ENCODE measurements at places on chromosomes 2 and 18.

DNA sequence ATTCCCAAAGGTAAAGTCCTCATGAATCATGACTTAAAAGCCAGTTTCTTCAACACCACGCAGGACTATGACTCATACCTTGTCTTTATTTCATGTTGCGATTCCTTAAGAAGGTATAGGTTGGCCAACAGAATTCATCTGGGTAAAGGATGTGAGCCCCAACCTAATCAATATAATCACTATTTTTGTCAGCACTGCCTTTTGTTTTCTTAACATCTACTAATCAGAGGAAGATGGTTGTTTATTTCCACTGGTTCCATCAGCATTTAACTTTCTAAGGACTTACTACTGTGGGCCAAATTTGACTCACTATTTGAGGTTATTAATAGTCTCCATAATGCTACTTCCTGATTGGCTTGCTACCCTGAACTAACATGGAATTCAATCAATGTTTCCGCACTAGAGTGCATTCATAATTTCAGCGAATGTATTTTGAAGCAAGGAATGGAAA, 78.6 kb downstream of the SCG2 start:
- no peak for DNase-seq

DNA sequence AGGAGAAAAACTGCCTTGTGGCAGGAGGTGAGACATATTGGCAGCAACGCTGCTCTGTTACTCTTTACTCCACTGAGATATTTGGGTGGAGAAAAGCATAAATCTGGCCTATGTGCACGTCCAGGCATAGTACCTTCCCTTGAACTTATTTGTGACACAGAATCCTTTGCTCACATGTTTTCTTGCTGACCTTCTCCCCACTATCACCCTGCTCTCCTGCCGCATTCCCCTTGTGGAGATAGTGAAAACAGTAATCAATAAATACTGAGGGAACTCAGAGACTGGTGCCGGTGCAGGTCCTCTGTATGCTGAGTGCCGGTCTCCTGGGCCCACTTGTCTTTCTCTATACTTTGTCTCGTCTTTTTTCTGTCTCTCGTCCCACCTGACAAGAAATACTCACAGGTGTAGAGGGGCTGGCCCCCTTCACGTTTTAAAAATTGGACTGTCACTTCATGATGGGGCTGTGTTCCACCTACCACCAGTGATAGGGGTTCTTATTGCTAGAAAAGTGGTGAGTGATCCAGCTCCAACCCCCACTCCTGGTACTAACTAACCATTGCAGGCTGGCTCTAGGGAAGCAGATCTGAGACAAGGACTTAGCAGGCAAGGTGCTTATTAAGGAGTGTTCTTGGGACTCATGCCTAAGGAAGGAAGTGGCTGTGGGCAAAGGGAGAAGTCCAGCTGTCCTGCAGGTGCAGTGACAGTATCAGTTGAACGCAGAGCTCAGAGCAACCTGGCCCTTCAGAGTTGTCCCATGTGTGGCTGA, 51.7 kb downstream of the LONRF2 start:
- DNase-seq = no peak

DNA sequence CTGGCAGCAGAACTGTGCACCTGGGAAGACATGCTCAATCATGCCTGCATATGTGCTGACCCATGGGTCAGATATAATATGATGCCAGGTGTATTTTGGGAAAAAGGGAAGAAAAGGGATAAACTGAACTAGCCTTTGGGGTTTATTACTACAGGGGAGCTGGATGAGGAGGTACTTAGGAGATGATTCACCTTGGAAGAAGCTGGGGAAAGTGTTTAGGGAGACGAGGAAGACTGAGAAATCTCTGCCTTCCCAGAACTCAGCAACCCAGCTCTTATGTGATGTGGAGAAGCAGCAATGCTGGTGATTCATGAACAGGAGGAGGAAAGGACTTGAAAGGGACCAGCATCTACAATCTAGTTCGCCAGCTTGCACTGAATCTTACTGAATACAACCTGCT, 110.2 kb downstream of the BARD1 start:
- DNase-seq = no peak

DNA sequence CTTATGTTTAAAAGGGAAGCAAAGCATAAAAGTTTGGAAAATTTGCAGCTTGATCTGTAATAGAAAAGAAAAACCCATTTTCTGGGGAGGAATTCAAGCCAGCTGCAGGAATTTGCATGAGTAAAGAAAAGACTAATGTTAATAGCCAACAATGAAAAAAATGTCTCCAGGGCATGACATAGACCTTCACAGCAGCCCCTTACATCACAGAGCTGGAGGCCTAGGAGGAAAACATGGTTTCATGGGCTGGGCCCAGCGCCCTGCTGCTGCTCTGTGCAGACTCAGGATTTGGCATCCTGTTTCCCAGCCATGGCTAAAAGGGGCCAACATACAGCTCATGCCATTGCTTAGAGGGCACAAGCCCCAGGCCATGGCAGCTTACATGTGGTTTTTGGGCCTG, 411.6 kb upstream of the MC4R start:
- no peak for DNase-seq

GRCh38 chr2:49241501-49241900, 87.2 kb upstream of the FSHR start:
- no peak for DNase-seq

DNA sequence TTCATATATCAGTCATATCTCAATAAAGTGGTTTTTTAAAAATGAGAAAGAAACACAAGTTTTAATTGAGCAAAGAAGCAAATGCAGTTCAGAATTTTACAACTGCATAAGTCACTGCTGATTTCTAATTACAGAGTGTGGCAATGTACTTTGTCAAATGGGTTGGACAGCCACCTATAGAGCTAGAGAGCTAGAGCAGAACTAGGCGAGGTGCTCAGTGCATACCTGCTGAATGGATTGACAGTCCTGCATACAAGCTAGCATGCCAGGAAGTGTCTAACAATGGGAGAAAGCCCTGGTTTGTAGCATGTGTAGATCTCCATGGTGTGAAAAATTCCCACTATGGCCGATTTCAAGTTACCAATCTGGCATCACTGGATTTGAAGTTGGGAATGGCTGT, 106.3 kb upstream of the CDCA7 start:
- DNase-seq = no peak

DNA sequence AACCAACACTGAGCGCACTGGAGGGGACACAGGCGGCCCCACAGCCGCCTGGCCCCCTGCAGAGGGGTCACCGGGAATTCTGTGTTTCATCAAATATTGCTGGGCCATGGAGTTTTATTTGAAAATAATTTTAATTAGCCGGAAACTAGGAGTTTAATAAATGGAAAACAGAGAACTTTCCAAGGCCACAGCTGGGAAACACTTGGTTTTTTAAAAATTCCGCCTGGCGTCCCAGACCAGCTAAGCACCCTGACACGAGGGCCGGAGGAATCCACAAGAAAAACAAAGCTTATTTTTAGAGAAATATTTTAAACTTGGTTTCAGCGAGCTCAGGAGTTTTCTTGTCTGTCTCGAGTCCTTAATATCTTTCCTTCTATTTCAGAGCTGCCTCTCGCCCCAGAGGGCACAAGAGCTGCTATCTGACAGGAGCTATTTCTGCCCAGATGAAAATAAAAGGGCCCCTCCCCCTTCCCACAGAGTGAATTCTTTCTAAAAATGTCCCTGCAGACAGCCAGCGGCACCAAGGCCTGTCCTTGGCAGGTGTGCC, 8.2 kb downstream of the ZFP36L2 start:
- no peak for DNase-seq

DNA sequence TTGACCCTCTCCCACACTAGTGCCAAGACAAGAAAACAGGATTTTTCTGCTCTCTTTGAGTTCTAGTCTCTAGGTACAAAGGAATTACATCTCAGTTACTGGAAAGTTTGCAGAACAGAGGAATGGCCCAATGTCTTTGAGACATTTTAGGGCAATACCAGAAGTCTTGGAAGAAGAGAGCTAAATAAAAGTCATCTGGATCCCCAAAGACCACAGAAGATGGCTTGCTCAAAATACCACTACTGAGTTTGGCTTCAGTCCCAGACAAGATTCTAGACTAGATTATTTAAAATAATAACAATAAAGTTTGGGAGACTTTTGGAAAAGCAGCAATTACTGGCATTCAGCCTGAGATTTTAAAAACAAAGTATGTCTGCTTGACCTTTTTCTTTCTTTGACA, 61.9 kb upstream of the HK2 start:
- no peak for DNase-seq

- no peak for DNase-seq
These were observed 5.2 kb upstream of the FHL2 start for GRCh38 chr2:105403783-105404698.

- no peak for DNase-seq
These were observed 560.3 kb downstream of the ARHGAP15 start for GRCh38 chr2:143689541-143689940.

DNA sequence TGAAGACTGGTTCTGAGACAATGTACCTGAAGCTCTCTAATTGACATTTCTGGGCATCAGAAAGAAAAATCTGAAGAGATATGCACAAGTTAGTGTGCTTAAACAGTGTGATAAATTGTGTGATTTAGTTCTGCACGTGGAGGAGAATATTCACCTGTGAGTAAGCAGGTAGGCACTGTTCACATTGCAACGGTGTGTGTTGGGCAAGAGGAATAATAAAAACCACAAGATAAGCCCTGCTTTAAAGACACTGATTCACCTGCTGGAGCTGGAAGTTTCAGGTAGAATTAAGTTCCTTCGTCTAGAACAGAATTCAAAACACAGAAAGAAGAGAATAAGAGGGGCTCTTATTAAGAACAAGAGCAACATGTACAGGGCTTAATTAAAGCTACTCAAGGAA, 864.3 kb upstream of the SOX11 start:
- DNase-seq = no peak

DNA sequence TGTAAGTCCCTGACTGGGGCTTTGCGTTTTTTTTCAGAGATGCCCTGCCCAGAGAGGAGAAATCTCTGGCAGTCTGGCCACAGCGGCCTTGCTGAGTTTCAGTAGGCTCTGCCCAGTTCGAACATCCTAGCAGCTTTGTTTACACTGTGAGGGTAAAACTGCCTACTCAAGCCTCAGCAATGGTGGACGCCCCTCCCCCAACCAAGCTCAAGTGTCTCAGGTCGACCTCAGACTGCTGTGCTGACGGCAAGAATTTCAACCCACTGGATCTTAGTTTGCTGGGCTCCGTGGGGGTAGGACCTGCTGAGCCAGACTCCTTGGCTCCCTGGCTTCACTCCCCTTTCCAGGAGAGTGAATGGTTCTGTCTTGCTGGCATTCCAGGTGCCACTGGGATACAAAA, 31.7 kb downstream of the L3MBTL4 start:
- no peak for DNase-seq

DNA sequence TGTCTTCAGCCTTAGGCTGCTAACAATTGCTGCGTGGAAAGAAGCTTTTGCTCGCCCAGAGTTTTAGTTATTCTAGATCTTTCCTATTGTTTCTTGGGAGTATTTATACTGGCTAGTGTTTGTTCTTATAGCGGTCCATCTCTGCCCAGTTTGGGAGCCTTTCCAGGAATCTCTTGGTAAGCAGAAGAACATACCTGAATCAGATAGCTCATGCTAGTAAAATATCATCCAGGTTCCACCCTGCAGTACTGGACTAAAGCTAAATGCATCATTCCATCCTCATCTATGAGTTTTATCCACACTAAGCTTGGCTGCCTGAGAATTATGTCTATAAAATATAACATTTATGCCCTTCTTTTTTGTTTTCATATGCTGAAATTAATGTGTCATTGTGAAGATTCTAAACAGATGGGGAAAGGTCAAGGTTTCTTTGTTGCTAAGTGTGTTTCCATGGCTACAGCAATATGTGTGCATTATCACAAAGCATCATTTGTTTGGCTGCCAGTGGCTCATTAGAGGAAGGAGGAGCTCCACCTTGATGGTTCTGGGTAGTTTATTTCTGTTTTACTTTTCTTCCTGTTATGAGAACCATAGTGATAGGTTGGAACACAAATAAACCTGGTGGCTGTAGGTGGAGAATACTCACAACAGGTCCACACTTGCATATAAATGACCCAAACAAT, 182.8 kb downstream of the PIK3C3 start:
- no peak for DNase-seq

DNA sequence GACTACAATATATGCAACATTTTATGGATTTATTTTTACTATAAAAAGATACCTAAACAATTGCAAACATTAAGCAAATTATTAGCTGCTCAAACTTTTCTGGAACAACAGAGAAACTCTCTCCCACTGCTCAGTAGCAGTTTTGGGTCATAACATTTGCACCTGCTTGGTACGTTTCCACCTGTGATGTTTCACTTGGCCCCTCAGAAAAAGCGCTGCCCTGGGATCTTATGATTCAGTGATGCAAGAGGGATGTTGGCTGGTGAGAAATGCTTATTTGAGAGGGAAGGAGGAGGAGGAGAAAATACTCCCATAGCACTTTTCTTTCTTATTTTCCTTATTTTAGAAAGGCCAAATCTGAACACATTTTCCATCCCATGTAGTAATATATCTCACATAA, 9.2 kb downstream of the IRS1 start:
- no peak for DNase-seq

GRCh38 chr2:146950911-146951310, 893.9 kb upstream of the ACVR2A start:
- no peak for DNase-seq
